ENCODE measurements at places on chromosomes 2 and 18.

- no peak for DNase-seq
Observed at GRCh38 chr18:11271954-11272353, 122.6 kb upstream of the PIEZO2 start.

DNA sequence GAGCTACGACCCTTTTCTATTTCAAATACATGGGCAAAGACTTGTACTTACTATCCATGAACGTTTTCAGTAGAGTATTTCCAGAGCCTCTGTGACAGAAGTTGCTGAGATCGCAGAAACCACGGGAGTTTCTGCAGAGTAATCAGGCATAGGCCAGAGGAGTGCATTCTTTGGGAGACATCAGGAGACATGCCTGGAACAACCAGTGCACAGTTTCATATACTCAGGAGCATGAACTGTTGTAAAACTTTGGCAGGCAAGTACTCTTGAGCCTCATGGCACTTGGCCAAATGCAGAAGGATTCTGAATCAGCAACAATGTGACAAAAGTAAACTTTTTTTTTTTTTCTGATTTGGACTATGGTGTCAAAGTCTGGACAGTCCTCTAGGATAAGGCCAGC lies 307.1 kb downstream of the GRB14 start:
- no peak for DNase-seq

GRCh38 chr2:142893241-142893640 lies 15.8 kb downstream of the KYNU start:
- DNase-seq, result no peak

GRCh38 chr2:127546797-127547196 lies 11.3 kb downstream of the MYO7B start:
- no peak for DNase-seq

All from stimulated activated CD4-positive, alpha-beta T cell treated with anti-CD3 and anti-CD28 coated beads, Interleukin-1b, Interleukin-23, amount 100 ng/mL, for 1 hour (primary cell).